ENCODE measurements at places on chromosomes 2 and 18.

GRCh38 chr2:224466304-224466895 is 64.5 kb upstream of the FAM124B start:
- no peaks in the 10 kb centered on the region for H3K36me3 ChIP-seq
- H3K4me3 ChIP-seq = no peak overlapping the region
- no peak overlapping the region for H3K27ac ChIP-seq
- no peaks in the 10 kb centered on the region for H3K4me1 ChIP-seq
- H3K27me3 ChIP-seq = no peaks in the 10 kb centered on the region

DNA sequence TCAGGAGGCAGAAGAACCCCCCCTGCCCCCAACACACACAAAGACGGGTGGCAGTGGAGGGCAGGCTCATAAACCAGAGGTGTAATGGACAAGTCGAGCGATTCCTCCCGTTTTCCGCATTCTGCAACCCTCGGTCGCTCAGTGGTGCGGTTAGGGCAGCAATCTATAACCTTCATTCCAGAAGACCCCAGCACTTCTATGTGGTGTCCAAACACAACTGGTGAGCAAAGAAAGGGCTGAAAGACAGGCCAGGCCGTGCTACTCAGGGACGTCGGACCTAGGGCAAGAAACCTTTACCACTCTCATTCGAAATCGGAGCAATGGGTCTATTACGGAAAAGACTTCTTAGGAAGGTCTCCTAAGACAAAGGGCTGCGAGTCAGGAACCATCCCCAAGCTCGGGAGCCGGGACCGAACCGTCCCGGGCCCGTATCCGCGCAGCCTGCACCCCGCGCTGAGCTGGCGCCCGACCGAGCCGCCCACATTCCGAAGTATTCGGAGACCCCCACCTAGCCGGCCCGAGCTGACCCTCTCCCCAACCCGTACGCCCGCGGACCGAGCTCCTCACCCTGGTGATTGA is 568 bp downstream of the ARL5A start:
- H3K27ac ChIP-seq = peak overlapping the region; percentile 88
- peaks cover 15% of the 10 kb centered on the region for H3K4me1 ChIP-seq
- DNase-seq = peak; percentile 25
- H3K36me3 ChIP-seq = no peaks in the 10 kb centered on the region
- H3K4me3 ChIP-seq = peak overlapping the region; percentile 93
- H3K27me3 ChIP-seq = no peaks in the 10 kb centered on the region

DNA sequence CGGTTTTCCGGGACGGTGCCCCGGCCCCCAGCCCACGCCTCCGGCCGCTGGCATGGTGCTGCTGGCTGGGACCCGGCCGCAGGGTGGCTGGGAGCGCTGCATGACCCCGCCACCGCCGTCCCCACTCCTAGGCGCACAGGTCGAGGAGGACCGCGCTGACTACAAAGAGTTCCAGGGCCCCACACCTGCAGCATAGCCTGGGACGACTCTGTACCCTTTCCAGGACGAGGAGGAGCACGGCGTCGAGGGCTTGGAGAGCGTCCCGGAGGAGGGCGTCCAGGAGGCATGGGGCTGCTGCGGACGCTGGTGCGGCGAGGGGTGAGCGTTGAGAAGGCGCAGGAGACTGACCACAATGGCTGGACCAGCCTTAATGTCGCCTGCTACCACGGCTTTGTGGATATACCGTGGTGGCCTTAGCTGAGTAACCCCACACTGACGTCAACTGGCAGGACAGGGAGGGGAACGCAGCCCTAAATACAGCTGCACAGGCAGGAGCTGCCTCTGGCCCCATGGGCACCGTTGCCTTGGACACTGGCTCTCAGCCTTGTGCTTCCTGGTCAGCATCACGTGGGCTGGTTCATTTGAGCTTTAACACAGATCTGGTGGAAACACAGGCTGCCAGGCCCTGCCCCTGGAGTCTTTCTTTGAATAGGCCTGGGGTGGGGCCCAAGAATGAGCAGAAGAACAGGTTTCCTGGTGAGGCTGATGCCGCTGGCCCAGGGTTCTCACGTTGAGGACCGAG is 40.9 kb upstream of the TRIM43B start:
- peaks cover 22% of the 10 kb centered on the region for H3K27me3 ChIP-seq
- H3K27ac ChIP-seq = no peak overlapping the region
- H3K36me3 ChIP-seq = no peaks in the 10 kb centered on the region
- no peaks in the 10 kb centered on the region for H3K4me1 ChIP-seq
- H3K4me3 ChIP-seq = peak overlapping the region; percentile 38
- no peak for DNase-seq

DNA sequence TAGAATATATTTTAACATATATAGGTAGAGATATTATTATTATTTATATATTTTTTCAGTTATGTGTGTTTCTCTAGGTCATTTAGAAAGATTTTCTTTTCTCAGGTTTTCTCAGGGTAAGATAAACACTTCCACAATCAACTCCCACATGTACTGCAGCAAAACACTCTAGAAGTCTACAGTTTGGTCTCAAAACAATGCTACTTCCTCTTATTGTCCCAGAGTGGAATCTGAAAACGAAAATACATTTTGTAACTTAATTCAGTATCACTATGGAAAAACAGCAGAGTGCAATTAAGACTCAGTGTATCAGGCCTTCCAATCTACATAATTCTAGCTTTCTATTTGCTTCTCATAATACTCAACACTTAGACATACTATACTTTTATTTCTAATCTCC is 190.1 kb upstream of the SLC35G4 start:
- no peak overlapping the region for H3K27ac ChIP-seq
- H3K36me3 ChIP-seq = no peaks in the 10 kb centered on the region
- H3K27me3 ChIP-seq = no peaks in the 10 kb centered on the region
- no peak overlapping the region for H3K4me3 ChIP-seq
- DNase-seq = no peak
- no peaks in the 10 kb centered on the region for H3K4me1 ChIP-seq

DNA sequence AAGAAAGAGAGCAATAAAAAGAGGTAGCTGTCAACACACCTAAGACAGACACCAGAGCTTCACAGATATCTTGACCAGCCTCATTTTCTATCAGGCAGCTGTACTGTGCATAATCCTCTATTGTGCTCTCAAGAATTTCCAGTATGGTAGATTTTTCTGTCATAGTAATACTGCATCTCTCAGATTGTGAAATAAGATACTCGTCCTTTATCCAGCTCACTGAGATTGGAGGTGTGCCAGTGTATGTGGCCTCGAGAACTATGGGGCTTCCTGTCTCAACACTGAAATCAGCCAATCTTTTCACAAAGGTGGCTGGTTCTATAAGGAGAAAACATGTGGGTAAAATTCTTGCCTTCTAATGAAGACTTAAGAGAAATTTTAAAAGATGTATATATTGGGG is 88.9 kb downstream of the TTN start:
- H3K27me3 ChIP-seq = peaks cover 96% of the 10 kb centered on the region
- no peaks in the 10 kb centered on the region for H3K36me3 ChIP-seq
- H3K4me1 ChIP-seq = no peaks in the 10 kb centered on the region
- DNase-seq = peak; percentile 25

DNA sequence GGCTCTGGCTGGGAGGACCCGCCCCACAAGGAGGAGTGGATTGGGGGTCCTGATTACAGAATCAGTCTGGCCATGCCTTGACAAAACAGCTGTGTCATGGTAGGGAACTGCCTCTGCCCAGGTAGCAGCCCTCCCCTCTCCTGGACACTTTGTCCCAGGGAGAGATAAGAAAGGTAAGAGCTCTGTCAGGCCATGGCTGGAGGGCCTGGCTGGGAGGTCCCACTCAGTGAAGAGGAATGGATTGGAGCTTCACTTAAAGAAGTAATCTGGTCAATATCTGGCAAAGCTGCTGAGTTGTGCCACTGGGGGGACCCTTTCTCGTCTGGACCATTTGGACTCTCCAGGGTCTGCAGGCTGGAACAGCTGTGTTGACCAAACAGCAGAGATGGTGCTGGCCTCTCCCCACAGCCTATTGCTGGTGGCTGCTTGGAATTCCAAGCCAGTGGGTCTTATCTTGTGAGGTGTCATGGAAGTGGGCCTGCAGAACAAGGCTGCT is 75.4 kb downstream of the EPC2 start:
- peaks cover 10% of the 10 kb centered on the region for H3K36me3 ChIP-seq

- peaks cover 27% of the 10 kb centered on the region for H3K4me1 ChIP-seq
- no peaks in the 10 kb centered on the region for H3K27me3 ChIP-seq
- H3K36me3 ChIP-seq = no peaks in the 10 kb centered on the region
- H3K4me3 ChIP-seq = no peak overlapping the region
Measured at GRCh38 chr2:1986598-1986997, 242.3 kb upstream of the PXDN start.

- H3K4me3 ChIP-seq = no peak overlapping the region
- peak; percentile 63 for DNase-seq
- no peak overlapping the region for H3K27ac ChIP-seq
- no peaks in the 10 kb centered on the region for H3K4me1 ChIP-seq
Measured at GRCh38 chr2:181466661-181467576, 9.7 kb downstream of the ITGA4 start.

DNA sequence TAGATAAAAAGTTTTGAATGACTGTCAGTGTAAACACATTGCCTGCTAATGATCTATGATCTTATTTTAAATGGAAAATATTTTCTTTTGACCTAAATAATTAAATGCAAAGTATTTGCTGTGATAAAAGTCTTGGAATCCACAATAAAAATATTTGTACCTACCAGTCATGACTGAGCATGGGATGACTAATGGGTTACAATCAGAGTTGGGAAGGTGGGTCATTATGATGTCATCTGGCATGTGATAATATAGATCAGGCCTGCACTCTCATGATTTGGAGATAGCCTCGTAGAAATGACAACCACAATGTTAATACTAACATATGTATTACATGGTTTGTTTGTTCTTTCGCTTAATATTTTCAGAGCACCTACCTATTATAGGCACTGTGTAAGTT is 848.8 kb upstream of the KLHL29 start:
- no peak for DNase-seq
- H3K27me3 ChIP-seq = no peaks in the 10 kb centered on the region
- no peaks in the 10 kb centered on the region for H3K4me1 ChIP-seq
- no peak overlapping the region for H3K4me3 ChIP-seq
- H3K27ac ChIP-seq = no peak overlapping the region

- no peak for DNase-seq
- H3K27ac ChIP-seq = no peak overlapping the region
- H3K27me3 ChIP-seq = peaks cover 19% of the 10 kb centered on the region
Measured at GRCh38 chr2:218812861-218813260, 18.7 kb downstream of the PRKAG3 start.

DNA sequence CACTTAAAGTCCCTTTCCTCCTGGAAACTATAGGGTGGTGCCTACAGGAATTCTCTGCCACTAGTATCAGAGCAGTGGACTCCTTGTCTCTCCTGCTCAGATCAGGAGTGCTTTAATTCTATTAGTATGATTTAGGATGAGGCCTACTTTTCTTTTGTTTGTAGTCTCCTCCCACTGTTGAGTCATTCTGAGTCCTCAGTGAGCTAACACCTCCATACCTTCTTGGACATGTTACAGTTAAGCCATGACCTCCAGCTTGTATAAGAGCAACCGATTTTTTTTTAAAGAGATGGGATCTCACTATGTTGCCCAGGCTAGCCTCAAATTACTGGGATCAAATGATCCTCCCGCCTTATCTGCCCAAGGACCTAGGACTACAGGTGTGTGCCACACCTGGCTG is 48.7 kb upstream of the OTOF start:
- DNase-seq = peak; percentile 44
- peaks cover 22% of the 10 kb centered on the region for H3K27me3 ChIP-seq
- H3K4me1 ChIP-seq = no peaks in the 10 kb centered on the region
- no peak overlapping the region for H3K4me3 ChIP-seq
- H3K27ac ChIP-seq = no peak overlapping the region

DNA sequence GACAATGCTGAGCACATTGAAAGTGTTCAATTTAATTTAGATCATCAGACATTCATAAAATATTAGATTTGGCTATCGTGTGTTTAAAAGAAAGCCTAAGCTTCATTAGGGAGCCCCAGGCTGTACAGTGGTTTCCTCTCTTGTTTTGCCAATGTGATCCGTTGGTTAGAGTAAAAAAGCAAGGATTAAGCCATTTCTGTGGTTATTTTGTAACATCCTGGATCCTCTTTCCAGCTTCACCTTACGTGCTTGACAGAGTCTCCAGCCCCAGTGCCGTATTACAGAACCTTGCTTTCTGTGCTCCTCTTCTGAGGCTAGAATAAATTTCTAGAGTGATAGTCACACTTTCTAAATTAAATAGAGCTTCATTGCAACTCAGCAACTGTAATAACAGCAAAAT is 289.3 kb upstream of the LINC00305 start:
- H3K4me3 ChIP-seq = no peak overlapping the region
- no peaks in the 10 kb centered on the region for H3K36me3 ChIP-seq
- no peak overlapping the region for H3K27ac ChIP-seq
- H3K27me3 ChIP-seq = no peaks in the 10 kb centered on the region
- H3K4me1 ChIP-seq = no peaks in the 10 kb centered on the region

- H3K4me3 ChIP-seq = no peak overlapping the region
- no peaks in the 10 kb centered on the region for H3K27me3 ChIP-seq
- no peaks in the 10 kb centered on the region for H3K36me3 ChIP-seq
- no peak overlapping the region for H3K27ac ChIP-seq
- no peaks in the 10 kb centered on the region for H3K4me1 ChIP-seq
- no peak for DNase-seq
Measured at GRCh38 chr2:235479604-235480003, 14.2 kb upstream of the AGAP1 start.

- no peaks in the 10 kb centered on the region for H3K4me1 ChIP-seq
- no peaks in the 10 kb centered on the region for H3K36me3 ChIP-seq
- H3K4me3 ChIP-seq = no peak overlapping the region
- H3K27ac ChIP-seq = no peak overlapping the region
- DNase-seq = no peak
Measured at GRCh38 chr2:219356834-219357233, 24.3 kb upstream of the RESP18 start.

GRCh38 chr2:36582538-36582937 is 15.4 kb downstream of the FEZ2 start:
- H3K4me1 ChIP-seq = peaks cover 19% of the 10 kb centered on the region
- no peak for DNase-seq
- no peak overlapping the region for H3K4me3 ChIP-seq
- H3K27ac ChIP-seq = no peak overlapping the region
- H3K27me3 ChIP-seq = no peaks in the 10 kb centered on the region
- peaks cover 68% of the 10 kb centered on the region for H3K36me3 ChIP-seq

DNA sequence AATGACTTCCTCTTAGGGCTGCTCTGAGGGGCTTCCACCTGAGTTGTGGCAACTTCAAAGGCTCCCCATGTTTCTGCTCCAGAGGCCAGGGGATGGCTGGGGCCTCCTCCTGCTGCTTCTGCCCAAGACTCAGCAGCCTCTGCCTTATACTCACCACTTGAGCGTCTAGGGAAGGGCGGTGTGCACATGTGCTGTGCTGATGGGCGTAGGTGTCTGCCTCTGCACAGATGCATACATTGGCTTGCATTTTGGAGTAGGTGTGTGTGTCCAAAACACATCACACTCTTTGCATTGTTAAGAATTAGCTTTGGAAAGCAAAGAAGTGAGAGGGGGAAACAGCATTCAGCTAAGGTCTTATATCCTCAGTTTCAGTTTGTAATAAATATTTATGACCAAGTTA is 85.2 kb downstream of the EN1 start:
- no peak for DNase-seq
- H3K4me1 ChIP-seq = no peaks in the 10 kb centered on the region
- H3K4me3 ChIP-seq = no peak overlapping the region
- H3K36me3 ChIP-seq = no peaks in the 10 kb centered on the region

DNA sequence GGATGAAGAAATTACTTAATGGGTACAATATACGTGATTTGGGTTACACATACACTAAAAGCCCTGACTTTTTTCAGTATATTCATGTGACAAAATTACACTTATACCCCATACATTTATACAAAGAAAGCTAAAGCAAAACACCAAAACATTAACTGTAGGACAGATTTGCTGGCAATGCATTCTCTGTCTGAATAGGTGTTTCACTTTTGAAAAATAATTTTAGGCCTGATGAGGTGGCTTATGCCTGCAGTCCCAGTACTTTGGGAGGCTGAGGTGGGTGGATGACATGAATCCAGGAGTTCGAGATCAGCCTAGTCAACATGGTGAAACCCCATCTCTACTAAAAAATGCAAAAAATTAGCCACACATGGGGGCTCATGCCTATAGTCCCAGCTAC is 301.5 kb upstream of the FAM98A start:
- no peaks in the 10 kb centered on the region for H3K36me3 ChIP-seq
- no peak overlapping the region for H3K27ac ChIP-seq
- DNase-seq = no peak
- H3K4me3 ChIP-seq = no peak overlapping the region
- no peaks in the 10 kb centered on the region for H3K4me1 ChIP-seq
